Activated T-cell treated with anti-CD3 and anti-CD28 coated beads for 48 hours (primary cell): ENCODE measurements at places on chromosomes 6 and 20.
A peak's percentile ranks its signal among the peaks of the same experiment; 100 is the strongest.

- DNase-seq, result no peak
Observed at GRCh38 chr20:19785173-19785982, 27.3 kb downstream of the RIN2 start.

DNA sequence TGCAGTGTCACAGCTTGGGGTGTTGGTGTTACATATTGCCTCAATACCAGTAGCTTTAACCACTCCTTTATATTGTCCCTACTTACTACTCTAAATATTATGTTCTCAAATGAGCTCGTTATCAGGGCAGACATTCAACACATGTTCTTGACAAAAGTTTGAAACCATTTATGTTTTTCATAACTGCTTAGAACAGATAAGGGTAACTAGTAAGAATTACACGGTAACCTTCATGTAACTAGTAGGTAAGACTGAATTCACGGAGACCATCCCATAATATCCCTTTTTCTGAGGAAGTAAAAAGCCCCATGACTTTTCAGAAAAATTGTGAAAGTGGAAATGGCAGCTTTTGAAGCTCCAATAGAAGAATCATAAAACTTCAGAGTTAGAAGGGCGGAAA, 59.6 kb upstream of the CENPW start:
- no peak for DNase-seq

GRCh38 chr6:136762022-136762975, 30.0 kb downstream of the MAP3K5 start:
- no peak for DNase-seq

DNA sequence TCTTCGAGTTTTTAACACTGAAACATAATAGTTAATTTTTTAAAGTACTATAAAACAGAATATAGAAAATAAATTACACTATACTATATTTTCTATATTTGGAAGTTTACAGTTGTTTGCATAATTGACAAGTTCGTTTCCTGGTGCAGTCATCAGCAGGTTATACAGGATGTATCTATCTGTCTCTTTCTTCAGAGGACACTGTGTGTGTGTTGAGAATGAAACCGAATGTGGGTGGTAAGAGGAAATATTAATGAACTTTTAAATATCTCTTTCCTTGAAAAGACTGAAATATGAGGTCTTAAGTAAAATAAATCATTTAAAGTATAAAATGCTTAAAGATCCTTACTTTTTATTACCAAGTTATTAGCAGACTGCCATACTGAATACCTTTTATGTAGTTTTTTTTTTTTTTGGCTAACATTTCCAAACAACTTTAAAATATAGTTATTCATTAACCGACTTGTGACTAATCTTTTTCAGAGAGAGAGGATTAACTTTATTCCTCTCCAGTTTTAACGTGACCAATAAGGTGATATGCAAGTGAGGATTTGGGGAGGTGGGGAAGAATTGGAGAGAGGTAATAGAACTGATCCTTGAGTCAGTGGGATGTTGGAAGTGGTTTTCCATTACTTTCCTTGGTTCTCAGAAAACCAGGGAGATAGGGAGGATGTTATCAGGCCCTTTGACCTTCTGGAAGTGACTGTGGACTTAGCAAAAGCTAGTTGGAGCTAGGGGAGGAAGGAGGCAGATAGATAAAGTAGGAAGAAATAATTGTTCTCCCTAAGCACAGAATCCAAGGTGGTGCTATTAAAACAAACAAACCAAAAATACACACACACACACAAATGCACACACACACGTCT, 380.0 kb upstream of the FLRT3 start:
- DNase-seq, result no peak

DNA sequence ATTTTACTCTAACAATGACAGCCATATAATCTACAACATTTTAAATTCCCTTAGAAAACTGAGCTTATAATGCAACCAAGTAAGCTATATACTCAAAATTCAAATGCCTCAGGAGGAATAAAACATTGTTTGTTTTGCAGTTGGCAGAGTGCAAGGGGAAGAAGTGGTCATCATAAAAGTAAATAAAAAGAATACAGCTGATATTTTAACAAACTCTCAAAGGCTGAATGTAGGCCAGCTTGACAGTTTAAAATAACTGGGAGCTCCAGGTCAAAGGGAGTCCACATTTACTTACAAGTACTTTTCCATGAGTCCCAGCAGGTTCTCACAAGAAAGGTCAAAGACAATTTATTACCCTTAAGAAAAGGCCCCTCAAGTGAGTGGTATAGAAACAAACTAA, 589.8 kb downstream of the BCKDHB start:
- DNase-seq, result no peak

GRCh38 chr6:140736231-140736630, 1361.8 kb upstream of the CITED2 start:
- no peak for DNase-seq

DNA sequence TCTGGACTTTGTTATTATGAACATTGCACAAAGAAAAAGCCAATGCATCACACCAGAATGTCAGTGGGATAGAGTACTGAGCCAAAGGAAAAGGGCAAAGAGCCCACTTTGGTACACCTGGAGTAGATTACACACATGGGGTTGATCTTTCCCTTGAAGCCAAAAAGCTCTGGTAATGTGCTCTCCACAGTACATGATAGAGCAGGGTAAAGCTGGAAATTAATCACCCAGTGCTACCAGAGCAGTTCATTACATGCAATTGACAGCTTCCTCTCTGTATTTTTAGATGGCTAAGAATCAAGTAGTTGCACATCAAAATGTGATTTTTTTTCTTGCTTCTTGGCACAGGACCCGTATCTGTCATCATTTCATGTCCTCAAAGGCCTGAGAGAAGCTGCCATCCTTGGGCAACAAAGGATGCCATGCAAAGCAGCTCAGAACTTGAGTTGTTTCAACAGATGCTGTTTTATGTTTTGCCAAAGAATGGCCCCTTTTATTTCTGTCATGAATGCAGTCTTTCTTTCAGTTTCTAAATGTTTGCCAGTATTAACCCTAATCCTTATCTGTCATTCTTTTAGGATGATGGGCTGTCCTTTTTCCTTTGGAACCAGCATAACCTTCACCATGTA, 88.1 kb downstream of the HDGFL1 start:
- DNase-seq, result no peak

DNA sequence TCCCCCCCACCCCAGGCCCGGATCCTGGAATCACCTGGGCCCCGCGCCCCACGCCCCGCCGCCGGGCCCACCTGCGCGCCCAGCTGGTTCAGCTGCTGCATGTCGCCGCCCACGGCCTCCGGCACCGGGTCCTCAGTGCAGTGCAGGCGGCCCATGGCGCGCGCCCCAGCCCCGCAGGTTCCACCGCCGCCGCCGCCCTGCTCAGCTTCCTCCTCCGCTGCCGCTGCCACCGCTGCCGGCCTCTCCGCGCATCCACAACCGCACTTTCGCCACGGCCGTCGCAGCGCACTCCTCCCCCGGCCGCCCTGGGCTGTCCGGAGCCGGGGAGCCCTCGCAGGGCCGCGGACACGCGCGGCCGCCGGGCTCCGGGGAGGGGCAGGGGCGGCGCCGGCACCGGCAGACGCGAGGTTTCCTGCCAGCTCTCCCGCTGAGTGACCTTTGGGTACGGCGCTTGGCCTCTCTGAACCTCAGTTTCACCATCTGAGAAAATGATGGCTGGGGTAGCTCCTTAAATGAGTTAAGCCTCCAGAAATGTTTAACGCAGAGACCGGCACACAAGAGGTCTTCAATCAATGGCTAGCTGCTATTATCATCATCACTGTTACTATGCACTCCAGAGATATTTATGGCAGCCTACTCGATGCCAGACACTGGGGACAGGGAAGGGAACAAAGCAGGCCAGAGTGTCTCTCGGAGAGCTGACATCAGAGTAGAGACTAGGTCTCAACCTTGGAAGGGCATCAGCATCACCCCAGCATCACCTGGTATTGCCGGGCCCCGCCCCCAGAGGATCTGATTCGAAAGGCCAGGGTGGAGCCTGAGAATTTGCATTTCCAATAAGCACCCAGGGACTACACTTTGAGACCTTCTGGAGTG, at the start of gene COMMD7:
Gene COMMD7 (minus strand): TSS at position 231 of the 876 bp plus-strand sequence. CDS start 76 bp downstream, at position 155.
- DNase-seq, result peak; percentile 66

GRCh38 chr20:50821257-50821921, 26.5 kb downstream of the BCAS4 start:
- no peak for DNase-seq

DNA sequence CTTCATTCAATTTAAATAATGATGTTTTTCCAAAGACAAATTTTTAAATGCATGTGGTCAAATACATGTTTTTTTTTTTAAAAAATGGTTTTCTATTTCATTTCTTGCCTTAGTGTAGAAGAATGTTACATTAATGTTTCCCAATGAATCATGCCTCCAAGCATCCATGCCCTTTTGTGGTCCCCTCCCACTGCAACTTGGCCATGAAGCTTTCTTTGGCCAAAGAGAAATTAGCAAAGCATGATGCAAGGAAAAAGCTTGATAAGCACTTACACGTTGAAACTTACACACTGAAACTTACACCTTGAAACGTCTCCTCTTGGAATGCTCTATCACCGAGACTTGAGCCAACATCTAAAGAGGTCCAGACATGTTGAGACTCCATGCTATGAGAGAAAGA, 93.0 kb upstream of the ELOVL5 start:
- DNase-seq, result no peak

GRCh38 chr20:48189181-48189580, 403.9 kb upstream of the SULF2 start:
- DNase-seq, result no peak

DNA sequence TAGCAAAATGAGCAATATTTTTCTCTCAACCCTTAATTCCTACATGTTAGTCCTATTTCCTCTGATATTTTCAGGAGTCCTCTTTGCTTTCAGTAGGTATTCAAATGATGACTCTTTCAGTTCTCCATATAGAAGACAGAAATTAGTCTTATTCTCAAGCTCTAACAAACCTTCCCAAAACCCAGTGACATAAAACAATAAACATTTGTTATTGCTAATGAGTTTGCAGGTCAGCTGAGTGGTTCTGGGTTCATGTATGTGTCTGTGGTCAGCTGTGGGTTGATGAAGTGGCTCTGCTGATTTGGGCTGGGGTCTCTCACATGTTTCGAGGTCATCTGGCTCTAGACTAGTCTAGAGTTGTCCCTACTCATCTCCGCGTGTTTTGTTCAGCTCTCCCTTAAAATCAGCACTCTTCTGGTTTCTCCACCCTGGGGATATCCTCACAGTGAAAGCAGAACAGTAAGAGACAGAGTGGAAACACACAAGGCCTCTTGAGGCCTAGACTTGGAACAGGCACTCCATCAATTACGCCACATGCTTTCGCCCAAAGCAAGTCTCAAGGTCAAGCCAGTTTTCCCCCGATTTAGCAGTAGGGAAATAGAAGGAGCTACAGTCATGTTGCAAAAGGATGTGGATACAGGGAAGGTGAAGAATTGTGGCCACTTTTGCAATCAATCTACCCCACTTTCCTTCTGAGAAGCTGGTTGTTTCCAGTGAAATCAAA, 273.0 kb downstream of the PLCB1 start:
- DNase-seq, result no peak

GRCh38 chr6:95285881-95286280, 291.5 kb upstream of the MANEA start:
- no peak for DNase-seq

DNA sequence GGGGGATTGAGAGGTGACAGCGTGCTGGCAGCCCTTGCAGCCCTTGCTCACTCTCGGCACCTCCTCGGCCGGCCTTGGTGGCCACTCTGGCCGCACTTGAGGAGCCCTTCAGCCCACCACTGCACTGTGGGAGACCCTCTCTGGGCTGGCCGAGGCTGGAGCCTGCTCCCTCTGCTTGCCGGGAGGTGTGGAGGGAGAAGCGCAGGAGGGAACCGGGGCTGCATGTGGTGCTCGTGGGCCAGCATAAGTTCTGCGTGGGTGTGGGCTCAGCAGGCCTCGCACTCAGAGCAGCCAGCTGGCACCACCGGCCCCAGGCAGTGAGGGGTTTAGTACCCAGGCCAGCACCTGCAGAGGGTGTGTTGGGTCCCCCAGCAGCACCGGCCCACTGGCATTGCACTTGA, 912.2 kb upstream of the ADGRB3 start:
- DNase-seq, result no peak

- DNase-seq, result no peak
Observed at GRCh38 chr6:149752600-149753373, 3.2 kb downstream of the PCMT1 start.

DNA sequence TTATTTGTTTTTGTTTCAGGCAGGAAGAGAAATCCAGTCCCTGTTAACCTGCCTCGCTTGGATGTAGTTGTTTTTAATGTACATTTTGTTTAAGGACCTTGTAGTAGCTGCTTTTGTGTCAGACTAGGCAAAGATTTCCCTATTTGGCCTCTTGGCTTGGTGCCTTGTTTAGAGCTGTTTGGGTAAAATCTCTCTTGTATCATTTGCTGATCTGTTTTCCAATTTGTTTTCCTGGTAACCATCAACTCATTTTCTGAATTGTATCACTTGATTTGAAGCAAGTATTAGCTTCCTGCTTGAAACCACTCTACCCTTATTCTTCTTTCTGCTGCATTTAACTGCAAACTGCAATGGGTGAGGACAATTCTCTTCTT, 160.7 kb downstream of the ZFAND3 start:
- no peak for DNase-seq

DNA sequence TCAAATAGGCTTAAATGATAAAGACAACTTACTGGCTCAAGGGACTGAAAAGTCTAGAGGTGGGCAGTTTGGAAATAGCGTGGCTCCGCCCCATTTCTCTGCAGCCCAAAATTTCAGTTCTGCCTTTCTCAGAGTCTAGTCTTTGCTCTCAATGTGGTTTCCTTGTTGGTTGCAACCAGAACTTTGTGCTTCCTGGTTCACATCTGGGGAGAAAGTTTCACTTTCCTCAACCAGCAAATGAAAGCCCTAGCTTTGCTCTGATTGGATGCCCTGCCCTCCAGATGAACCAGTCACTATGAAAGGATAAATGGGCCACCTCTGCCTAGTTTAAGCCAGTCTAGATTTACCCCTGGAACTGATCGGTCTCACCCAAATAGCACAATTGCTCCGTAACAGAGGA, 14.9 kb downstream of the SYCP2L start:
- DNase-seq, result no peak

- DNase-seq, result no peak
Observed at GRCh38 chr6:17431581-17431980, 38.2 kb downstream of the CAP2 start.

DNA sequence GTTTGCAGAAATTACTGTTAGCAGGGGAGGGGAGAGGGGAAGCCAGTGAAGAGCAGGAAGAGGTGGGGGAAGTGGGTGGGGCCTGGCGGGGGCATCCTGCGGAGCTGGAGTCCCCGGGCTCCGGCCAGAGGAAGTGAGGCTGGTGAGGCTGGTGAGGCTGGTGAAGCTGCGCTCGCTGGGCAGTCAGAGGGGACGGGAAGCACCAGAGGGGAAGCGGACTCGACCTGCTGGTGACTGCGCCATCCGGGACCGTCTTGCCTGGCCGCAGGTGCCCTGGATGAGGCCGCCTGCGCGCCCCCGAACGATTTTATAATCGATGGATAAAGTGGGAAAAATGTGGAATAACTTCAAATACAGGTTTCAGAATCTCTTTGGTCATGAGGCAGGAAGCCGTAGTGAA, 635.3 kb upstream of the MARCKS start:
- no peak for DNase-seq

DNA sequence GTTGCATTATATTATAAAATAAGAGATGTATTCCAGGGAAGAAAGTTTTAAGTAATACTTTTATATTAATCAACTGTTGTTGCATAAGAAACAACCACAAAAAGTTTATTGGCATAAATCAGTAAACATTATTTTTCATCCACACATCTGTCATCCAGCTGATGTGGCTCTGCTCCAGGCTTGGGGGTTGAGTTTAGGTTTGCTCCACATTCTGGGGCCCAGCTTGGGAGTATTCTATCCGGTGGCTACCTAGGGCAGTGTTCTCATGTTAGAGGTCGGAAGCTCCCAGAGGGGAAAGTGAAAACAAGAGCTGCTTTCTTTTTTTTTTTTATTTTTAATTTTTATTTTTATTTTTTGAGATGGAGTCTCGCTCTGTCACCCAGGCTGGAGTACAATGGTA, 728.4 kb upstream of the FLRT3 start:
- DNase-seq, result no peak

- DNase-seq, result no peak
Observed at GRCh38 chr6:111256646-111257045, 169.3 kb downstream of the SLC16A10 start.
